ENCODE measurements at places on chromosomes 5 and 9.

- DNase-seq, result no peak
Observed at GRCh38 chr5:96808868-96809558, 1.3 kb upstream of the ERAP1 start.

- DNase-seq, result no peak
Observed at GRCh38 chr9:93303806-93304573, 120.1 kb downstream of the WNK2 start.

GRCh38 chr5:150073677-150074076, 12.7 kb downstream of the CSF1R start:
- DNase-seq, result no peak

- DNase-seq, result no peak
Observed at GRCh38 chr5:11261241-11261640, 500.2 kb upstream of the DAP start.

- DNase-seq, result no peak
Observed at GRCh38 chr5:28430565-28431178, 1392.3 kb upstream of the CDH9 start.

DNA sequence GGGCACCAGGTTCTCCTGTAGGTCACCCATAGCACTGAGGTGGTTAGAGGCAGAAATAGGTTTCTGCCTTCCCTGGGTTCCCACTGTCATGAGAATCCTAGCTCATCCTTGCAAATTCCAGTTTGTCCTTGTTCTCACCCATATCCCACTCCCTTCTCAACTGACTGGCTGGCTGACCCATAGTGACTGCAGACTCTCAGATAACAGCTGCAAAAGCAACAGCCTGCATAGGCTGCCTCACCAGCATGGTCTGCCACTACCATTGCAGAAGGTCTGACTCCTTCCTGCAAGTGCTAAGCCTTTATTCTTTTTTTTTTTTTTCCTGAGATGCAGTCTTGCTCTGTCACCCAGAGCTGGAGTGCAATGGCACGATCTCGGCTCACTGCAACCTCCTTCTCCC, 194.0 kb downstream of the SEMA6A start:
- no peak for DNase-seq

- no peak for DNase-seq
Observed at GRCh38 chr5:42592401-42593140, 164.0 kb upstream of the CCDC152 start.

GRCh38 chr9:121364077-121364476, 6.0 kb downstream of the STOM start:
- DNase-seq, result no peak

DNA sequence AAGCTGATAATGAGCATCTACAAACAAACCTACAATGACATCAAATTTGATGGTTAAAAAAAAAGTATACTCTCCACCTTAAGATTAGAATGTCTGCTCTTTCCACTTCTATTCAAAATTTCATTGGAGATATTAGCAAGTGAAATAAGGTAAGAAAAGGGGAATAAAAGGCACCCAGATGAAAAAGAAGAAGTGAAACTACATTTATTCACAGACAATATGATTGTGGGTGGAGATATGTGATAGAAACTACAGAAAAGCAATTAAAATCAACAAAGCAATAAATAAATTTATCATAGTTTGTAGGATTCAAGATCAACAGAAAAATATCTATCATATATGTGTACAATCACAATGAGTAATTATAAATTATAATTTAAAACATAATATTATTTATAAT, 395.1 kb upstream of the CCNH start:
- DNase-seq, result no peak

DNA sequence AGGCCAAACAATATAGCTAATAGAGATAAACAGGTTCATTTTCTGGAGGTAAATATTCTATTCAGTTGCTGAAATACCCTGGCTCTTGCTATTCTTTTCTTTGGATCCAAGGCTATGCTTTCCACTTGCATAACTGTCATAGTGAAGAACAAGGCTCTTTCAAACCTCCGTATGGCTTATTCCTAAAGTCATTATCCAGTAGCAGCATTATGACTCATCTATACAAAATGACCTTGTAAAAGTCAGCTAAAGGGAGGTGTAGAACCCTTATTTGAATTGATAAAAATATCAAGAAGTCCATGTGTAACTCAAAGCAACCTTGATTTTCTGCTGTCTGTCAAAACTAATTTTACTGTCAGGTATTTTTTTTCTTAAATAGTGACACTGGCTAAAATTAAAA, 447.8 kb downstream of the PLK2 start:
- no peak for DNase-seq

DNA sequence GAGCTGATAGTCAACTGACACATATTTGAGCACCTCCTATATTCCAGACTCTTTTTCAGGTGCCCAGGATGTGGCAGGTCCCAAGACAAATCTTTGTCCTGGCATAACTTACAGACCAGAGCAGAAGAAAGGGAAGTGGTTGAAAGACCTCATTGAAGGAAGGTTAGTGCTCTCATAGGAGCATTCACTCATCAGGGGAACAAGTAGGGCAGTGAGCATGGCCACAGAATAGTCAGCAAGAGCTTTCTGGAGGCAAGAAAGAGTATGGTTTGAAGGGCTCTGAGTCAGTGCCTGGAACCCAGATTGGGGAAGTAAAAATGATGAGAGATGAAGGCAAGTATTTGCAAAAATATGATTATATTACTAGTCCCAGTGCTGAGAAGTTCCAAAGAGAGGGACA, 25.0 kb upstream of the ERMP1 start:
- DNase-seq, result no peak

DNA sequence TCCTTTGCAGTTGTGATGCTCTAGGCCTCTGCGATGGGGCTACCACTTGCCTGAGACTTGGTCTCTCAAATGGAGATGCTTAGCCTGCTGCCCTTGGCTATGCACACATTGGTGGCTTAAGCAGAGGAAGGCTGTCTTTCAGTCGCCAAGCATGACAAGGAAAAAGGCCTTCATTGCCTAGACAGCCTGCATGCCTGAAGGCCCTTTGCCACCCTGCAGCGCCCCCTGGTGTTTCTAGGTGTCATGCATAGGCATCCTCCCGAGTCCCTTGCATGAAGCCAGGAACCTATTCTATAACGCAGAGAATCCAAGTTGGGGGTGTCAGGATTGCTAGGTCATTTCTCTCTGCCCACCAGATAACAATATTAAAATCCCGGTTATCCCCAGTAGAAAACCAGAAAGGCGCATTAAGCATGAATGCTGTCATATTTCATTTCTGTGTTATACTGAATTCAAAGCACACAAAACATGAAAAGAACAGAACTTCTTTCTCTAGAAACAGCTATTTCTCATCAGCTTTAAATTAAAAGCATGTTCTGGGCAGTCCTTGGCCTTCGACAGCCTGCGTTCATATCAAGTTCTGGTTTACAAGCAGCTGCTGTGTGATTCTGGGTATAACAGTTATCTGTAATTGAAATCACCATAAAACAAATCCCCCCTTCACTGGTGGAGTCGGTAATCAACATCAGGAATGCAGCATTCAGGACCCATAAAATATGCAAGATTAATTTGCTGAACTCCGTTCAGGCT, 59.7 kb upstream of the TRPC7 start:
- DNase-seq, result no peak

DNA sequence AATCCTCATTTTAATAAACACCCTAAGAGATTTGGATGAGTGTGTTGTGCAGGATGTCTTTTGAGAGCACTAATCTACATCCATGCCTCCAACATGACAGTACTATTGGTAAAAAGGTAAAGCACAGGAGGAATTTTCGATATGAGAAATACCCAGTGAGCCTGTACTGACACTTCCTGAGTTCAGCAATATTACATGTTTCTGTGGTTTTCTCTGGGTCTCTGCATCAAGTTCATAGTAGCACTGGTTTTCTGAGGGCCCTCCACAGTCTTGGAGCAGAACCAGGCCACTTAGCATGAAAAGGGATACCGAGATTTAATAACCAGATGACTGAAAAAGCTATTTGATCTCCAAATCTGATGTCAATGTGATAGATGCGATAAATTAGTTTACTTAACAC, 524.1 kb downstream of the TMEM38B start:
- no peak for DNase-seq

GRCh38 chr5:88393042-88393441, 124.4 kb upstream of the TMEM161B start:
- no peak for DNase-seq

GRCh38 chr5:67672636-67673035, 476.0 kb upstream of the CD180 start:
- no peak for DNase-seq

GRCh38 chr5:181151146-181151545, 3.8 kb downstream of the OR2V2 start:
- DNase-seq, result no peak

GRCh38 chr5:10500669-10501068, 59.0 kb downstream of the ROPN1L start:
- DNase-seq, result no peak

DNA sequence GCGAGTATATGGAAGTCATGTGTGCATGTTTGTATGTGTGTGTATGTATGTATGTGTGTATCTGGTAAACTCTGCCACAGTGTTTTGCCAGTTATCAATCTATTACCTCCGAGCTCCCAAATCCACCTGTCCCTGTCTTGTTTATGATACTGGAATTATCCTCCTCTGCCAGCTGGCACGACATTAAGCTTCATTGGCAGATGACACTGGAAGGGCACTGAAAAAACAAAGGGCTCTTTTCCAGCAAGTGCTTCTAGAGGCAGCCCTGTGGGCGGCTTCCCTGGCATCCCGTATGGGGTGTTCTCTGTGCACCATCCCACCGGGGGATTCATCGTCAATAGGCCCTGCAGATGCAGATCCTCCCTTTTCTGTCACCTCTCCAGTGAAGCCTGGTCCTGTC, 221.5 kb downstream of the MSX2 start:
- no peak for DNase-seq

DNA sequence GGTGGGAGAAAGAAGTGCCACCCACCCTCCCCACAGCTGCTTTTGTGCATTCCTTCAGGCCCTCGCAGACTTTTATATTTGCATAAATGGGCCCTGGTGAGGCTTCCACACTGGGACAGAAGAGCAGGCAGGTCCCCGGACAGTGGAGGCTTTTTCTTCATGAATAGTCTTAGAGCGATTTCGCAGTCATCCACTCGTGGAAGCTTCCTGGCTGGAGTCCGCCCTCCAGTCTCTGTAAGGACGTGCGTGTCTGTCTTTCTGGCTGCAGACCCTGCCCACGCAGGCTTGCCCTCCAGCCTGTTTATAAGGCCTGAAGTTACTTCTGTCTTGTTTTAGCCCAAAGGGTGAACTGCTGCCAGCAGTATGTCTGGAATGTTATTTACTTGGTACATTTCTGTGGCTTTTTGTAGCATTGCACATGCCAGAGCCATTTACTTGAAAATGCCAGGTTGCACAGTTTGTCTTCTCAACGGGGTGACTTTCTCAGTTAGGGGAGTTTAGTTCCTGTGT, 195.7 kb downstream of the AOPEP start:
- DNase-seq, result no peak

- DNase-seq, result no peak
Observed at GRCh38 chr9:135959814-135960213, 1.4 kb downstream of the UBAC1 start.

GRCh38 chr9:79145442-79145841, 426.3 kb upstream of the TLE4 start:
- no peak for DNase-seq

GRCh38 chr5:31680528-31680927, 41.6 kb downstream of the PDZD2 start:
- no peak for DNase-seq

DNA sequence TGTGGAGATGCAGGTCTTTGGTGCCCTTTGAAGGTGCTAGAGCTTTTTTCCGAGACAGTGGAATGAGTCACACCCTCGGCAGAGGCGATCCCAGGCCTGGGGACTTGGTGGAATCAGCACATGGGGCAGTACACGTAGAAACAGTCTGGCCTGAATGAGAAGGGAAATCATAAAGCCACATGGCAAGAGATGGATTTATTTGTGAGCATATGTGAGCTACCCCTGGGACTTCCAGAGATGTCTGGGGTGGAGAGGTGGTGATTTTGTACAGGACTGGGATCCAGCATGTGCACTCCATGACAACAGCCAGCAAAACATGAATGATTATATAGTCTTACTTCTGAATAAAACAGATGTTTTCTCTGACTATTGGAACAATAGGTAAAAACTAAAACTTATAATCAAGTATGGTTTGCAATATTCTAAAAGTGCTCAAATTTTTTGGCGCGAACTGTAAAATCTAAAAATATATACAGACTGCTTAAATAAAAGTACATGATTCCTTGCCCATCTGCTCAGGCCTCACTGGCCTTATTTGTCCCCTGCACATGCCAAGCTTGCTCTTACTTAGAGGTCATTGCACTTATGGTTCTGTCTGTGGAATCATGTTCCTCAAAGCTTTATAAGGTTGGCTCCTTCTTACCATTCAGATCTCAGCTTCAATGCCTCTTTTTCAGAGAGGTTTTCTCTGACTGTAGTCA, 54.7 kb upstream of the SMARCA2 start:
- no peak for DNase-seq

GRCh38 chr5:93297116-93297515, 283.9 kb downstream of the NR2F1-AS1 start:
- no peak for DNase-seq

DNA sequence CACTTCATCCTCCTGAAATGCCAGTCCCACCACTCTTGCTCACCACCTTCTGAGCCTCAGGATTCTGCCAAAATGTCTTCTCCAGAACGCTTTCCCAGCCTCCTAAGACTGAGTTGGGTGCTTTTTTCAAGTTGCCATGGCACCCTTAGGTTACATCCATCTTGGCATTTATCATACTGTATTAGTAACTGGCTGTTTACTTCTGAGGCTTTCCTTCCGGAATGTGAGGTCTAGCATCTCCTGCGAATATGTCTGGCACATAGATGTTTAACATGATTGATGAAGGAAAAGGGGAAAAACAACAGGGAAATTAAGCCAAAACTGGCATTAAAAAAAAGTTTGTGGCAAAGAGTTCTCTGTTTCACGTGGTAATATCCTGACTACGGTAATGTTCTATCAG, 24.9 kb downstream of the RNF130 start:
- no peak for DNase-seq

- DNase-seq, result no peak
Observed at GRCh38 chr9:125455132-125455531, 193.5 kb downstream of the GAPVD1 start.

GRCh38 chr5:167969998-167970397, 321.4 kb upstream of the WWC1 start:
- DNase-seq, result no peak

DNA sequence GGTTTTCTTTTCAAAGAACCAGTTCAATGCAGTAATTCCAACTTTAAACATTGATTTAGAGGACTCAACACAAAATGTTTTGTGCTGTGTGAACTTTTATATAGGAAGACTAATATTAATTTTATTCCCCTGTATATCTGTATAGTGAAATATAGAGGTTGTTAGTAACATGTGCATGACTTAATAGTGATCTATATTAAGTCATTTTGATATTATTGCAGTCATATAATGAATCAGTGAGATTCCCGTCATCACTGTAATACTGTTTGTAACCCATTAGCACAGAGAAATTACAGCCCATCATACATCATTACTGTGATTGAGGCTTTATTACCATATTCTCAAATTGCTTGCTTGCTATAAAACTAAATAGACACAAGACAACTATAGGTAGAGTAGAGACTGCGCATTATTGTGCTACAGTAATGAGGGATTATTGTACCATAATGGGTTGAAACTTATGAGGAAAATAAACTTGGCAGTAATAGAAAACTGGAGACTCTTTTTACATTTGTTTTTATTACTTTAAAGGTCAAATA, 170.7 kb downstream of the RANBP17 start:
- DNase-seq, result no peak

- DNase-seq, result no peak
Observed at GRCh38 chr9:23820451-23821374, 5.3 kb downstream of the ELAVL2 start.

- DNase-seq, result no peak
Observed at GRCh38 chr5:154818471-154819116, 31.8 kb downstream of the FAXDC2 start.
